Activated naive CD4-positive, alpha-beta T cell treated with anti-CD3 and anti-CD28 coated beads, Interleukin-2, amount 10 ng/mL, durations not matched to agents 7 days and 5 days (primary cell): ENCODE measurements at places on chromosomes 2 and 18.

GRCh38 chr18:36446059-36446458 lies 148.5 kb downstream of the FHOD3 start:
- DNase-seq, result no peak

DNA sequence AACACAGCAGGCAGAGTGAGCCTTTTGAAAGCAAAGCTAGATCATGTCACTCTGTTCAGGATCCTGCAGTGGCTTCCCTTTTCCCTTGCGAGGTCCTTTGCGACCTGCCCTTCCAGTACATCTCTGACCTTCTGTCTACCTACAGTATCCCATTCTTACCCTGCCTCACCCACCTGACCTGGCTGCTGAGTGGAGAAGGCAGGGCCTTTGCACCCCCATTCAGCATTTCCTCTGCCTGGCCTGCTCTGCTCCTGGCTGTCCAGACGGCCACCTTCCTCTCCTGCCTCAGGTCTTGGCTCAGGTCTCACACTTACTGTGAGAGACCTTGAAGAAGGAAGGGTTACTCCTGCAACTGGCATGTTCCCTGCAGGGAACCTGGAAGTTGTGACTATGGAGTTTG lies 77.4 kb downstream of the MAPRE2 start:
- DNase-seq, result no peak

DNA sequence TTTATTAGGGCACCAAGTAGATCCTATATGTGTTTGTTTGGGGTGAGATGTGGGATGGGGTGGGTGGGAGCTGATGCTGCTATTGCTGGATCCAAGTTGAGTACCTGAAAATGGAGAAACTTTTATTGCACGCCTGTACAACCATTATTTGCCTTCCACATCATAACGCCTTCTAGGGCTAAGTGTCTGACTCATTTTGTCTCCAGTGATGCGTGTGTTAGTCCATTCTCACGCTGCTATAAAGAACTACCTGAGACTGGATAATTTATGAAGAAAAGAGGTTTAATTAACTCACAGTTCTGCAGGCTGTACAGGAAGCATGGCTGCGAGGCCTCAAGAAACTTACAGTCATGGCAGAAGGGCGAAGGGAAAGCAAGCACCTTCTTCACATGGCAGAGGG lies 58.2 kb downstream of the KDM3A start:
- DNase-seq, result no peak

DNA sequence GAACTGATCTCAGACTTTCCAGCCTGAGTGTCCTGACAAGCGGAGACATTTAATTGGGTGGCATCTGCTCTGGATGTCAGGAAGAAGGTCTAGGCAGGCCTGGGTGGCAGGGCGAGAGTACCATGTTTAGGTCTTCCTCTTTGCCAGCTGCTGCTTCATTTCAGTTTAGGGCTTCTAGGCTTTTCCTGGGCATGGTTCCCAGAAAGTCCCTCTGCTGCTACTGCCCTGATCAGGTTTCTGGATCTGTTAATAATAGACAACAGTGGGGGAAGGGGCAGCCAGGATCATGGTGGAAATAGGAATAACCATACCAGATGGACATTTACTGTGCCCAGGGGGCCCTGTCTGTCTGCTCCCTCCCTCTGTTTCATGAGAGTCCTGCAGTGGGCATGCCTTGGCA lies 2.3 kb upstream of the PLCD4 start:
- no peak for DNase-seq

DNA sequence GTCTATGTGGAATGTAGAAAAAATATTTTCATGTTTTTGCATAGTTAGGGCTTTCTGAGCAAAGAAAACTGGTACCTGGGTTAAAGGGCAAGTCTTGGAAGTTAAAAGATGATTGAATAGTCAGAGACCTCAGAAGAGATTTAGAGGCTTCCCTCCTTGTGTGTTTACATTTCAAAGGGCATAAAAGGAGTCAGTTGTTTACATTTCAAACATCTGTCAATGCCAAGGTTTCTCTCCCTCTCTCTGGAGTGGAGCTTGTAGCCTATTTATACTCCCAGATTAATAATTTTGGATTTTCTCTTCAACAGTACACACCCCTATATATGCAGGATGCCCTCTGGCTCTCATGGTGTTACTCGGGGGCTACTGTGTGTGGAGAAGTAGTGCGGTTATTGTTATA lies 8.6 kb downstream of the M1AP start:
- no peak for DNase-seq
